C1 segment of cervical spinal cord (tissue), 14 donors: ENCODE measurements at places on chromosomes 5 and 9.

DNA sequence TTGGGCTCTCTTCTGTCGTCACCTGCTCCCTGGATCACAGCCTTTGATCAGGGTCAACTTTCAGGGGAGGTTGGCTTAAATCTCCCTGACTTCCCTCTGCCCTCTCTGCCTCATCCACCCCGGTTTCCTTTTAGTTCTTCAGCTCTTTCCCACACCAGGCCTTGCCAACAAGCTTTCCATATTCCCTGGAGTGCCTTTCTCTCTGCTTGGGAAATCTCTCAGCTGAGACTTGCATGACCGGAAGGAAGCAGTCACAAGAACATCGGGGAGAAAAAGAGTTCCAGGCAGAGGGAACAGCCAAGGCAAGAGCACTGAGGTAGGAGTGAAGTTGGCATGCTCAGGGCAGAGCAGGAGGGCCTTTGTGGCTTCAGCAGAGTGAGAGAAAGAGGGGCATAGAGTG is 88.4 kb upstream of the HSPA9 start:
- DNase-seq = no peak

GRCh38 chr9:105065098-105066088 is 137.4 kb upstream of the ABCA1 start:
- no peak for DNase-seq

DNA sequence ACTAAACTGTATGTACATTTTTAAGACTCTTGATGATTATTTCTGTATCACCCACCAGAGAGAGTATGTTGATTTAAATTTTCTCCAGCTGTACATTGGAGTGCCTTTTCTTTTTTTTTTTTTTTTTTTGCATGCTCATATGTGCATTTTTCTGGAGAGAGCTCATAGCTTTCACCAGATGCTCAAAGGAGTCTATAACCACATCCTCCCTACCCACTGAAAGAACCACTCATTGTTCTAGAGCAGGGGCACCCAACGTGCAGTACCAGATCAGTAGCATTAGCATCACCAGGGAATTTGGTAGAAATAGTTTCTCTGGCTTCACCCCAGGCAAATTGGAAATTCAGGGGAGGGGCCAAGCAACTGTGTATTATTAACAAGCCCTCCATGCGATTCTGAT is 53.9 kb upstream of the TMEM171 start:
- DNase-seq = no peak

GRCh38 chr5:163079618-163080017 is 357.8 kb upstream of the CCNG1 start:
- no peak for DNase-seq

DNA sequence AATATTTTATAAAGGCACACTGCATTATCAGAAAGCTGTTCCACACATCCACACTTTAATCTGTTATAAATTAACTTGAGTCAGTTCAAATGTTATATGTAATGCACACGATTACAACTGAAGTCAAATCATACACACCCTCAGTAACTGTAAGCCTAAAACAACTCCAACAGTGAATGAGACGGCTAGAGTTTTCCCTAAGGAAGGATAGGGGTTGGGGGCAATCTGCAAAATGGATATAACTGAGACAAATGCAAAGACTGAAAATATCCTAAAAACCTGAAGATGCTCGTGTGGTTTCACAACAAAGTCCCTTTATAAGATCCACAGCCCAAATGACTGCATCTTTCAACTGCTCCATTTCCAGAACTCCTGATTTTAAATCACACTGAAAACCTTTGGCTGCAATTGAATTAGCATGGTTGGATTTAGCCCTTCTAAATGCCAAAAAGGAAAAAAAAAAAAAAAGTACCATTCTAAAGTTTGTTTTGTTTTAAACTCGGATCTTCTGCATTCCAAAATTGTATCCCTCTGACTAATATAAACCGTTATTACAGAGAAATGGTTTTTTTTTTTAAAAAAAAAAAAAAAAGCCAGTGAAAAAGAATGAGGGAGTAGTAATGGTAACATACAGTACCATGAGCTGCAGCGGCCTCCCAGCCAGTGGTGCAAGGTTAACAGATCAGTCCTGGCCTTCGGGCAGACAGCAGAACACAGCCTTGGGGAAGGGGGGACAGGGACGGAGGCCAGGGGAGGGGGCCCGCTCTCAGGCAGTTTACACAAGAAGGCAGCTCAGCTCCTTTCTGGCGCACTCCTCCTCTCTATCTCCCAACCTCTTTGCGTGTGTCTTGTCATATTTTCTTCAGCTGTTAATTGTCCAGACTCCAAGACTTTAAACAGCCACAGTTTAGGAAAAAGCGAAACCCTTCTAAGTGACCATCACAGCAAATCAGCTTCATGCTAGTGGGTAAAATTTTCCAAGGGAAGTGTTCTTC is 166.1 kb downstream of the BNC2 start:
- no peak for DNase-seq

DNA sequence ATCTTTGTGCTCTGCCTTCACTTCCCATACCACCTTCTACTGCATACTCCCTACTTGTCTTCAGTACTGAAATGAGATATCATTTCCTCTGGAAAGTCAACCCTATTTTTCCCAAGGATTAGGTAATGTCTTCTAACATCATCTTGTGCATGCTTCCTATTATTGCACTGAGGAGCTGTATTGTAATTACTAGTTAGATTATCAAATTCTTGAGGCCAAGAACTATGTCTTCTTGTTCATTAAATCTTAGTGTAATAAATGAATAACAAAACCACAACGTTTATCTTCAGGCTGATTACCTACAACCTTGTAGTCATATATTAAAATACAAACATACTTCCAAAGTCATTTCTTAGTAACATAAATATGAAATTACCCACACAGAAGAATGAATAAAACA is 87.9 kb upstream of the POU5F2 start:
- no peak for DNase-seq

GRCh38 chr9:133635098-133635497 is 1.1 kb upstream of the DBH start:
- no peak for DNase-seq

DNA sequence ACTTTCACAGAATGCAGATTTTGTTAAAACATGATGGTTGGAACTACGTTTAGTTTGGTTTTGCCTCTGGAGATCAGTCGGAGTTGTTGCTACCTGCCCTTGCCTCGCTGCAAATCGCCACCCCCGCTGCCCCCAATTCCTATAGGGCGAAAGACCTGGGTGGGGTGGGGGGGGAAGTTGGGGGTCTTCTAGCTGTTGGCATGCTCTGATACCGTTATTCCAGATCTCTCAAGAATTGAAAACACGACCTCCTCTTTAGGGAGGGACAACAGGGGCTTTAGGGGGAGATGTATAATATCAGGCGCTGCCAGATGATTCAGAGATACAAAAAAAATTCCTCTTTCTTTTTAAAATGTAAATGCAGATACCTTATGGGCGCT is 36.4 kb upstream of the NFIB start:
- no peak for DNase-seq

DNA sequence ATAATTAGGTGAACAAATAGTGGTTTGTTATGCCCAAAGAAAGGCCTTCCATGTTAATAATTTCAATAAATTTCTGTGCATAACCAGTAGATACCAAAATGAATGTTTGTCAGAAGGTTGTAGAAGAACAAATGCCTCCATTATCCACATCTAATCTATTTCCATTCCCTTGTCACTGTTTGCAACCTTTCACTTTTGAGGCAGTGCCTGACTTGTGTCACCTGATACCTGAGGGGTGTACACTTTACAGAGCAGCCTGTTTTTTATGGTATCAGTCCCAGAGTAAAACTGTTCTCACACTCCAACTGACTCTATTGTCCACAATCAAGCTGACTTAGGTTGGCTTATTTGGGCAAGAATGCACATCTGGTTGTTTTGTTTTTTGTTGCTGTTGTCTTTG is 40.1 kb downstream of the FREM1 start:
- DNase-seq = no peak

GRCh38 chr5:84213212-84213611 is 171.5 kb downstream of the EDIL3 start:
- DNase-seq = no peak

GRCh38 chr9:121954477-121955140 is 138.5 kb downstream of the TTLL11 start:
- no peak for DNase-seq

GRCh38 chr5:116528519-116529234 is 45.9 kb downstream of the SEMA6A start:
- peak; percentile 75 for DNase-seq

GRCh38 chr9:80387828-80388227 is 816.1 kb downstream of the TLE4 start:
- DNase-seq = no peak

DNA sequence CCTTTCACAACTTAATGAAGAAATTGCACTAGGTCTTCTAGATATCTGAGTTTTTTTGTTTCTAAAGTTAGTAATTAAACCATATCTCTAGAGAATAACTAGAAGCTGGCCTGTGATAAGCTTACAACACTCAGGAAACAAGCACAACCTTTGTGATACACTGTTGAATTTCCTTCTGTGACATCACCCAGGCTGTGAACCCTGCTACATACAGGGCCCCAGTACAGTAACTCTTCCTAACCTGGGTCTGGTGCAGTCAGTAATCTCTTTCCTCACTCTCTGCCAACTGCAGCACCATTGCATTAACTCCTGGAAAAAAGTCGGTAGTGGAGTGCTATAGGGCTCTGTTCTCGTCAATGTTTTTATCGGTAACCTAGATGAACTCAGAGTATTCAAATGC is 10.6 kb upstream of the IGFBPL1 start:
- DNase-seq = no peak

DNA sequence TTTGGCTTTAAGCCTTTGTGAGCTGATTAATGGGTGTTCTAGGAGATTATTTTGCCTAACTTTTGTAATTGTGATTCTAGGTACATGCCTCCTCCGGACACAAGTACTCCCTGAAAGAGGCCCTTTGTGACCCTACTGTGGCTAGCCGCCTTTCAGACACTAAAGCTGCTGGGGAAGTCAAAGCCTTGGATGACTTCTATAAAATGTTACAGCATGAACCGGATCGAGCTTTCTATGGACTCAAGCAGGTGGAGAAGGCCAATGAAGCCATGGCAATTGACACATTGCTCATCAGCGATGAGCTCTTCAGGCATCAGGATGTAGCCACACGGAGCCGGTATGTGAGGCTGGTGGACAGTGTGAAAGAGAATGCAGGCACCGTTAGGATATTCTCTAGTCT is 13.6 kb downstream of the ITGA1 start:
- DNase-seq = no peak

DNA sequence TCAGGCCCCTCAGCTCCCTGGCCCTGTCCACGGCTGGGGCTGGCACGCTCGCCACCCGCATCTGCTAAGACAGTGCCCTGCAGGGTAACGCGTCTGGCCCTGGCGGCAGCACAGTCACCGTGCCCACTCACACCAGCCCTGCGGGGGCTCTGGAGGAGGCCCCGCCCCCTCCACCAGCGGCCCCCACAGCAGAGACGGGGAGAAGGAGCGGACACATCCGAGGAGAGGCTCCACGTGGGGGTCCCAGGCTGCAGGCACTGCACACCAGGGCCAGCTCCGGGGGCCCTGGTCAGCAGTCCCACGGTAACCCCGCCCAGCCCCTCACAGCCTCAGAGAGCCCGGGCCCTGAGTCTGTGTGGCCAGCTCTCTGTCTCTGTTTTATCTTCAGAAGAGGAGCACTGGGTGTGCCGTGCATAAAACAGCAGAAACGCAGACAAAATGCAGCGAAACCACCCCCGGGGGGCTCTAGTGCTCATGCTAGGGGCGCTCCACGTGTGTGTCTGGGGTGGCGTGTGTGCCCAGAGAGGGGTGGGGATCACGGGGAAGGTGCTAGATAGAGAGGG is 47.5 kb upstream of the NRARP start:
- DNase-seq = no peak

- DNase-seq = no peak
These were observed 169.4 kb downstream of the CRB2 start for GRCh38 chr9:123525424-123525823.

DNA sequence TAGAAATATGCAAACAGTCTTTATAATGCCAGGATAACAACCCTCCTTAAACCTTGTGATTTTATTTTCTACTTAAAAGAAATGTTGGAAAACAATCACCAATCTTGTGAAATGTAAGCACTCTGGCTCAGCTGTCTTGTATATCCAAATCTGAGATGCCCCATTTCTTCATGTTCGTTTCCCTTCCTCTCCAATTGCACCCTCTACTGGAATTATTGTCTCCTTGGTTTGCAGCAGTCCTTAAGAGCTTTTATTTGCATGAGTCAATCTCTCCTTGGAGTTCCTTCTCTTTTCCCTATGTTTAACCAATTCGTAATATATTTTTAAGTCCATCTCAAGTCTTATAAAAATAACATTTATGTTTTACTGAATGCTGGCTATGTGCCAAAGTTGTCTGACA is 362.0 kb upstream of the CDH10 start:
- peak; percentile 10 for DNase-seq

DNA sequence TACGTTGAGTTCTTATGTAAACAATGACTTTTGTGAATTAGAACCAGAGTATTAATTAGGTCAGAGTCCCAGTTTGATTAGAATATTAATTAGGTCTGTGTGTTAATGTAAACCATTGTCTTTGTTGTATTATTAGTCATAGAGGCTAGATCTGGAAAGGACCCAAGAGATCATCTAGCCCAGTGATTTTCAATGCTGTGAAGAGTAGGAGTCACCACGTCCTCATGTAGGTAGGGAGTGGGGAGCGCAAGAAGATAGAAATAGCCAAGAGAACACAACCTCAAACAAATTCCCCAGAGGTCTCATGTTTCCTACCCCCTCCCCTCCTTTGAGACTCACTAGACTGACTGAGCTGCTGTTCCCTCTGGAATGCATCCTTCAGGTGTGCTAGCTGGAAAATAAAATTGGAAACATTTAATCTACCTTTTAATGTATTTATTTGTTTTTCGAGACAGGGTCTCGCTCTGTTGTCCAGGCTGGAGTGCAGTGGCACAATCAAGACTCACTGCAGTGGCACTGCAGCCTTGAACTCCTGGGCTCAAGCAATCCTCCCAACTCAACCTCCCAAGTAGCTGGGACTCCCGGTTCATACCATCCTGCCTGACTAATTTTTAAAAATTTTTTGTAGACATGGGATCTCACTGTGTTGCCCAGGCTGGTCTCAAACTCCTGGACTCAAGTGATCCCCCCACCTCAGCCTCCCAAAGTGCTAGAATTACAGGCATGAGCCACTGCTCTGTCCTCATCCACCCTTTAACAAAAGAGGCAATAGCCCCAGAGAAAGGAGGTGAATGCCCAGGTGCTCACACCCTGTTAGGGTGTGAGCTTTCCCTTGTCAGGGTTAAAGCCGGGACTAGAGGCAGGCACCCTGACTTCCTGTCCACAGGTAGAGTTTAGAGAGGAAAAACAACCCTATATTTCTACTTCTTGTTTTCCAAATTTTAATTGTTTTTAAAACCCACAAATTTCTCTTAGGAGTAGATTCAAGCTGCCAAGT is 92.9 kb downstream of the INIP start:
- no peak for DNase-seq

DNA sequence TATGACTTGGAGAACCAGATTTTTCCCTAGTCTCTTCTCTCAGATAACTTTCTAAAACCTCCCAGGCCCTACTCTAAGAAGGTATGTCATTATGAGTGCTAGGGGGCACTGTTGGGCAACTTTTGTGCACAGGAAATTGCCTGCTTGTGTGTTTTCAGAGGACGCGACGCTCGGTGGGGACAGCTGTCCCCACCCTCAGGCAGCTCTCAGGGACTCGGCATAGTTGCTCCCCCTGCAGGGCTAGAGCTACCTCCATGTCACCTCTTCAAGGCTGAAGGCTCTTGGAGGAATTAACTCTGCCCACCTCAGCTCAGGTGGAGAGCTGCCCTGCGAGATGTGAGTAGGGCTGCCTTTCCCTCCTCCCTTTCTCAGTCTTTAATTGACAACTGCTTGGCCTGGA is 10.2 kb upstream of the TIFAB start:
- DNase-seq = no peak

GRCh38 chr5:69137807-69138206 is 29.1 kb upstream of the CCNB1 start:
- DNase-seq = no peak

GRCh38 chr5:172901788-172902496 is 57.3 kb upstream of the RPL26L1 start:
- DNase-seq = no peak
